ENCODE measurements at places on chromosomes 7 and 10.

DNA sequence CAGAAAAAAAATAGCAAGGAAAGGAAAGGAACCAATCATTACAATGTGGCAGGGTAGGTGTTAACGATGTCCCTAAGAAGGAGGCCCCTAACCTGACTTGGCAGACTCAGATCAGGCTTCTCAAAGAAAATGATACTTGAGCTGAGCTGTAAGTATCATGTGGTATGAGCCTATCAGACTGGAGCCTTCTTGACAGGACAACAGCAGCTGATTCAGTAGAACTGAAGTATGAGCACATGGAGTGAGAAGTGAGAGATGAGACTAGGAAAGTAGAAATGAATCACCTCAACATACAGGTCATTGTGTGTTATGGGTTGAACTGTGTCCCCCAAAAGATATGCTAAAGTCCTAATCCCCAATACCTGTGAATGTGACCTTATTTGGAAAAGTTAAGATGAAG is 66.3 kb downstream of the MTERF1 start:
- DNase-seq, result no peak

DNA sequence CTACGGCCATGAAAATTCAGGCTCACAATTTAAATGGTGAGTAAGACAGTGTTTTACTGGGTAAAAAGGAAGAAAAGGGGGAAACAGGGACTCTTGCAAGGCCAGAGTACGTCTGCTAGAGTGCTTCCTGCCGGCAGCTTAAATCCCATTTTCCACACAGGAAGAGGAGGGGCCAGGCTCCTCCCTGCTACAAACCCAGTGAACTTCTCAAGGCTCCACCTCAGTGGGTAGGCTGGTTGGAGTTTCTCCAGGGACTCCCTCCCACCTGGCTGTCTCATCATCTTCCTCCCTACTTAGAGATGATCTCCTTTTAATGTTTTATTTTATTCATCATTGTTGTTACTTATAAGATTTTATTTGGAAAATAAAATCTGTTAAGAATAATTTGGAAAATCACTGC is 62.6 kb upstream of the SEMA3C start:
- DNase-seq, result no peak

- no peak for DNase-seq
Measured at GRCh38 chr7:13560441-13560840, 429.0 kb downstream of the ETV1 start.

DNA sequence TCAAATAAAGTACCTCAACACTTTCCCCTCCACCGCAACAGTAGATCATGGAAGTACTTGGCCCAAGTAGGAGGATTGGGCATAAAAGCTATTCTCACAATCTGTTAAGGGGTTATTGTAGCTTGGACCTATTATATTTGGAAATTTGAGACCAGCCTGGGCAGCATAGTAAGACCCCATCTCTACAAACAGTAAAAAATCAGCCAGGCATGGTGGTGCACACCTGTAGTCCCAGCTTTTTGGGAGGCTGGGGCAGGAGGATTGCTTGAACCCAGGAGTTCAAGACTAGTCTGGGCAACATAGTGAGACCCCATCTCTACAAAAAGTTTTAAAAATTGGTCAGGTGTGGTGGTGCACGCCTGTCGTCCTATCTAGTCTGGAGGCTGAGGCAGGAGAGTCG is 13.2 kb downstream of the PRKRIP1 start:
- DNase-seq, result no peak

DNA sequence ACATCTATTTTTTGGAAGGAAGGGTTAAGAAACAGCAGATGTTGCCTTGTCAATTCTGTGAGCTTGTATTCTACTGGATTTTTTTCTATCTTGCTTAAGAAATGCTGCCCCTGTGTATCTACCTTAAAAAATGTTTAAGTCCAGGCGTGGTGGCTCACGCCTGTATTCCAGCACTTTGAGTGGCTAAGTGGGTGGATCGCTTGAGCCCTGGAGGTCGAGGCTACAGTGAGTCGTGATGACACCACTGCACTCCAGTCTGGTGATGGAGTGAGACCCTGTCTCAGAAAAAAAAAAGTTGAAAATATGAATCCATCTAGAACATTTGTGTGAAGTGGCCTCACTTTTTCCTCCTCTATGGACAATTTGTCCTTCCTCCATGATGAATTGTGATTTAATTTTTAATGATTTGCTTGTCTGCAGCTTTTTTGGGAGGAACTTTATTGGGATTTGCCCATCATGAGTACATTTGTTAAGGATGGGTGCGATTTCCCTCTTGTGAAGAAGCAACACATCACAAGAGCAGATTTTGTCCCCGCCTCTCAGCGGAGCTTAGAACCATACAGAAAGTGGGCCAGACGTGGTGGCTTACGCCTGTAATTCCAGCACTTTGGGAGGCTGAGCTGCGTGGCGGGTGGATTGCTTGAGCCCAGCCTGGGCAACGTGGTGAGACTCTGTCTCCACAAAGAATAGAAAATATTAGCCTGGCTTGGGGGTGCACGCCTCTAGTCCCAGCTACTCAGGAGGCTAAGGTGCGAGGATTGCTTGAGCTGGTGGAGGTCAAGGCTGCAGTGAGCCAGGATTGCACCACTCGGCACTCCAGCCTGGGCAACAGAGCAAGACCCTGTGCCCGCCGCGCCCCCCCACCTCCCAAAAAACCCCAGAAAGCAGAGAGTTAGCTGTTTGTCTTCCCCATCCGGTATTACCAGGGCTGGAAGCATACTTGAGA is 57.7 kb downstream of the DNAJB6 start:
- no peak for DNase-seq

- DNase-seq, result no peak
Measured at GRCh38 chr10:107899075-107899474, 734.6 kb upstream of the SORCS1 start.

- DNase-seq, result no peak
Measured at GRCh38 chr7:14973712-14974428, 71.3 kb upstream of the DGKB start.

GRCh38 chr7:130365511-130366441 is 14.5 kb upstream of the CPA1 start:
- DNase-seq, result no peak

DNA sequence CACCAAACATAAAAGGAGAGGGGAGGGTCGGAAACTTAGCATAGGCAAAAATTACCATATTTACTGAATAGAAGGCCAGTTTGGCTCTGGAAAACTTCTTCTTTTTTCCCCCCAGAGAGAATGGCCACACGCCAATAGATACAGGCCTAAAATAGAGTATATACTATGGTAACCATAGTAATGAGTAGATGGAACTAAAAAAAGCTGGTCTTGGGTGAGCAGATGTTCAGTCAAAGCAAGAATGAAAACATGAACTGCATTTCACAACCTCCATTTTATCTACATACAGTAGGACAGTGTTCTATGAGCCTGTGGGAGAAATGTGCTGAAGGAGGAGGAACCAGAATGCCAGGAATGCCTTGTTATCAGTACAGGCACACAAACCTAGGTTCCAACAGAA is 141.7 kb upstream of the SEMA3A start:
- DNase-seq, result no peak

DNA sequence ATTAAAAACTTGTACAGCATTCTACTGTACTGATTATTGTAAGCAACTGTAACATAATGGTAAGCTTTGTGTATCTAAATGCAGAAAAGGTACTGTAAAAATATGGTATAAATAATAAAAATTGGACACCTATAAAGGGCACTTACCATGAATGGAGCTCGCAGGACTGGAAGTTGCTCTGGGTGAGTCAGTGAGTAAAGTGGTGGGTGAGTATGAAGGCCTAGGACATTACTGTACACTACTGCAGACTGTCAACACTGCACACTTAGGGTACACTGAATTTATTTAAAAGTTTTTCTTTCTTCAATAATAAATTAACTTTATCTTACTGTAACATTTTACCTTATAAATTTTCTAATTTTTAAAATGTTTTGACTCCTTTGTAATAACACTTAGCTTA is 118.6 kb upstream of the ASAH2 start:
- no peak for DNase-seq

DNA sequence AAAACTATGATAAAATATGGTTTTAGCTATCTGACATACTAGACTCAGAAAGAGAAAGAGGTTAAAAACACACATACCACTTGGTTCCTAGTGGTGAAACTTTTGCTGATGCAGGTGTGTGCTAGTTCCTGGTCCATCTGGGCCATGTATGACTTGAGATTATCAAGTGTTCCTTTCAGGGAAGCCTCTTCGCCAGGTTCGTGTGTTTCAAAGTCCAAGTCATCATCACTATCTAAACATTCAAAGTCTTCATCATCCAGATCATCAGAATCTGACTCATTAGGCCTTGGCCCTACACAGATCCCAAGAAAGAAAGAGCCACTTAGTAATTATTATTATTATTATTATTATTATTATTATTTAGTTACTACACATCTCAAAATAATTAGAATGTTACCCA is 26.4 kb downstream of the NUDT13 start:
- no peak for DNase-seq

DNA sequence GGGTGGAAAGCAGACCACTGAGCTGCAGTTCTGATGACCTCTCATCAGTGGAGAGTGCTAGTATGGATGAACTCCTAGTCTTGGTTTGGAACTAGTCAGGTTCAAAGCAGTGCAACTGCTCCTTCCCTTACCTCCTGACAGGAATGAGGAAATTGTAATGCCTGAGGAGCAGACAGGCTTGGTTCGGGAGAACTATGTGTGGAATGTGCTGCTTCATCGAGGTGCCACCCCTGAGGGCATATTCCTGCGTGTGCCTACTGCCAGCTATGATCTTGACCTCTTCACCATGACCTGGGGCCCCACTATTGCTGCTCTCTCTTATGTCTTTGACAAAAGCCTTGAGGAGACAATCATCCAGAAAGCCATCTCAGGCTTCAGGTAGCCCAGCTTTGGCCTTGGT is 27.4 kb upstream of the NFKB2 start:
- DNase-seq, result no peak

GRCh38 chr7:49692516-49692915 is 80.9 kb upstream of the VWC2 start:
- DNase-seq, result no peak

DNA sequence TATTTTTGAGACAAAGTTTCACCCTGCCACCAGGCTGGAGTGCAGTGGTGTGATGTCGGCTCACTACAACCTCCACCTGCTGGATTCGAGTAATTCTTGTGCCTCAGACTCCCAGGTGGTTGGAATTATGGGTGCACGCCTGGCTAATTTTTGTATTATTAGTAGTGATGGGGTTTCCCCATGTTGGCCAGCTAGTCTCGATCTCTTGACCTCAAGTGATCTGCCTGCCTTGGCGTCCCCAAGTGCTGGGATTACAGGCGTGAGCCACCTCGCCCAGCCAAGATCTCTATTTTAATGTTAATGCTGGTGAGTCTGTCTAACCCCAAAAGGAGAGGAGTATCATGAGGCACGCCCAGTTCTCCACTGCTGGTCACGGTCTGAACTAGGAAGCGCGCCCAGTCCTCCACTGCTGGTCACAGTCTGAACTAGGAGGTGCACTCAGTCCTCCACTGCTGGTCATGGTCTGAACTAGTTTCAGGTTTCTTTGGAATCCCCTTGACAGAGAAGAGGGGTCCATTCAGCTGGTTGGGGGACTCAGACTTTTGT is 5.6 kb upstream of the LRRC27 start:
- no peak for DNase-seq

All from CD14-positive monocyte (primary cell).